Activated B cell treated with CpG ODN at 0.5 μM for 24 hours (primary cell): ENCODE measurements at places on chromosomes 6 and 20.

DNA sequence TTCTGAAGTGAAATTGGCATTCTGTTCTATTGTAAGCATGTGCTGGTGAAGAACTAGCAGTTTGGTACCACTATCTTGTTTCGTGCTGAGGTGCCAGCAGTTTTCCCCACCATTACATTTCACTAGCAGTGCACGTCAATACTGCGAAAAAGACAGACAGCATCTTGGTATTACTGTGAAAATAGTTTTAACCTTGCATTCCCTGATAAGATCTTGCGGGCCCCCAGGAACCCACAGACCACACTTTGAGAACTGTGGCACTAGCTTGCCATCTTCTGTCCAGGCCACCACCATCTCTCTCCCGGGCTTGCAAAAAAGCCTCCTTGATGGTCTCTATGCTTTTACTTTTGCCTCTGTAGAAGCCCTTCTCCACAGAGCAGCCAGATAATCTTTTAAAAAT lies 185.7 kb downstream of the BACH2 start:
- DNase-seq: no peak

DNA sequence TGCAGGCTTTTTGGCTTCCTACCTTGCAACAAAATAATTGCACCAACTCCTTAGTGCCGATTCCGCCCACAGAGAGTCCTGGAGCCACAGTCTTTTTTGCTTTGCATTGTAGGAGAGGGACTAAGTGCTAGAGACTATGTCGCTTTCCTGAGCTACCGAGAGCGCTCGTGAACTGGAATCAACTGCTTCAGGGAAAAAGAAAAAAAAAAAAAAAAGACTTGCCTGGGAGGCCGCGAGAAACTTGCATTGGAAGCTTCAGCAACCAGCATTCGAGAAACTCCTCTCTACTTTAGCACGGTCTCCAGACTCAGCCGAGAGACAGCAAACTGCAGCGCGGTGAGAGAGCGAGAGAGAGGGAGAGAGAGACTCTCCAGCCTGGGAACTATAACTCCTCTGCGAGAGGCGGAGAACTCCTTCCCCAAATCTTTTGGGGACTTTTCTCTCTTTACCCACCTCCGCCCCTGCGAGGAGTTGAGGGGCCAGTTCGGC lies 420 bp downstream of the SOX4 start:
- no peak for DNase-seq

GRCh38 chr20:3595541-3595940 lies 67.7 kb downstream of the GFRA4 start:
- no peak for DNase-seq

DNA sequence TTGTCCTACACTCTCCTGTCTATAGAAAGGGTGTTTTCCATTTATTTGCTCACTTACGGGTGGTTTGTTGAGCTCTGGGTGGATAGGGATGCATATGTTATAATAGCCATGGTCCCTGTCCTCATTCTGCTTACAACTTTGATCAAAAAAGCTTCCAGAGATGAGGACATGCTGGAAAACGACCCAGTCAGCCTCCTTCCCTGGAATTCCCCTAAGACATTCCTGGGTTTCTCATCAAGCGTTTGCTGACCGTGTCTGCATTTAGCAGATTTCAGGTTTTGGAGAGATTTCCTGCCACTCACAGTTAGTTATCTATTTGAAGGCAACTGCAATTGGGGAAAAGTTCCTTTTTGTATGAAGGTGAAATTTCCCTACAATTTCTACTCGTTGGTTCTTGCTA lies 152.8 kb upstream of the AFDN start:
- DNase-seq: no peak

DNA sequence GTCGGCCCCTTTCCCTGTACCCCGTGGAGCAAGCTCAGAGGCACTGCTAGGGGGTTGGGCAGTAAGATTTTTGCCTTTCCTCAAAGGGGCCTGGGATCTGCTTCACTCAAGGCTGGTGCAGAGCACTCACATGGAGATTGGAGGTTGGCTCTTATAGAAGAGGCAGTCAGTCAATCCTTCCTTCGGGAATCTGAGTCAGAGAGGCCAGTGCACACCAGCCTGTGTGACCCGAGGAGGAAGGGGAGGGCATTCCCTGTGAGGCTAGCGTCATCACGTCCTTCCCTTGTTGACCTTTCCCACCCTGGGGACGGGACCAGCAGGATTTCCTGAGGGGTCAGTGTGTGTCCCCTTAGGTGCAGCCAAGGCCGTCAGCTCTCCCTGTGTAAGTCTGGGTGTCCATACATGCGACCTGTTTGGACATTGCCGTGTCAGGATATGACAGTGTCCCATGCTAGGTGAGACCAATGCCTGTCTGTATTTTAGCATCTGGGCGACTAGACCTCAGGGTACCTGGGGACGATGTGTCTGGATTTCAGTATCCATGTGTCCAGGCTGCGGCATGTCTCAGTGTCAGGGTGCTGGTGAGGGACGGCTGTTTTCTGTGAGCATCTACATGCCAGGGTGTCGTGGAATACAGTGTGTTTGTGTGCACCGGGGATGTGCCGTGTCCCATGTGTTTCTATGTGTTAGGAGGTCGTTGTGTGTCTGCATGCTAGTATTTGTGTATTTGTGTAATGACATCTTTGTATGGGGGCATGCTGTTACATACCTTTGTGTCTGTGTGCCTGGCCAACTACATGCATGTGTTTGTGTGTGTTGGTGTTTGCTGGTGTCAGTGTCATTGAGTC lies 2.8 kb upstream of the ZNF512B start:
- peak; percentile 12 for DNase-seq

DNA sequence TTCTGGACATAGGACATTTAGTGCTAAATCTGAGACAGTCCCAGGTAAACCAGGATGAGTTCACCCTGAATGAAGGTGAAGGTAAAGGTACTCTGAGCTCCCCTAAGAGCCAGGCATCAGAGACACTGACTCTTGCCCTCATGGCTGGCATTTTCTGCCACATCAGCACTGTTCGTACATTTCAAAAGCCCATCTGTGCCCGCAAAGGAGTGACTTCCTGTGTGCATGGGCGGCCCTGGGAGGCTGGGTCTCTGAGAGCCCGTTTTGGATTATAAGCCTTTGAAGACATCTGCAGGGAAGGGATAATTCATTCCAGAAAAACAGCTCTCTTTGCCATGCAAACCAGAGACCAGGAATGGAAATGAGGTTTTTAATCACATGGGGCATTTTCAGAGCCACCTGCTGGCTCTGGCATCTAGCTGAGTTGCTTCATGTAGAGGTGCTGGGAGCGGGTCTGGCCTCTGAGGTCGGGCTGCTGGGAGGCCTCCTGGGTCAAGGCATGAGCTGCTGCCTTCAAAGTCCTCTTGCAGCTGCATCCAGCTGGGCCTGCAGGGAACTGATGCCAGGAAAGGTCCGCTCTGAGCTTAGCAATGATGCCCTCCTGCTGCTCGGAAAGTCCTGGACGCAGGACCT lies 348.3 kb downstream of the DHX35 start:
- no peak for DNase-seq

- no peak for DNase-seq
These were observed 149.7 kb downstream of the PRL start for GRCh38 chr6:22146931-22147701.

DNA sequence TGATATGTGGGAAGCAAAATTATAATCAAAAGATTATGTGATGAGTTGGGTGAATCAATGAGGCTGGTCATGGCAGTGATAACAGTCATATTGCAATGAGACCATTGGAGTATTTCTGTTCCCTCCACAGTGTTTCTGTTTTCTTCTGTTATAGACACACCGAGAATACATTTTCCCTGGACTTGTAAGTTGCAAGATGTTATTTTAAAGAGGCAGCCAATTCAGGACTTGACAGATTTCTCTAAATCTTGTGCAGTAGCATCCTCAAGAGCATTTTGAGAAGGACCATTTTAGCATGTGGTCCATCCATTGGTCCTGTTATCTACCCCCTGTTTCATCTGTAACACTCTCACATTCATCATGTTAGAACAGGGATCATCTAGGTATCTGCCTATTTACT lies 55.6 kb downstream of the NKAIN2 start:
- no peak for DNase-seq

GRCh38 chr6:91097364-91097763 lies 510.5 kb upstream of the MAP3K7 start:
- no peak for DNase-seq

DNA sequence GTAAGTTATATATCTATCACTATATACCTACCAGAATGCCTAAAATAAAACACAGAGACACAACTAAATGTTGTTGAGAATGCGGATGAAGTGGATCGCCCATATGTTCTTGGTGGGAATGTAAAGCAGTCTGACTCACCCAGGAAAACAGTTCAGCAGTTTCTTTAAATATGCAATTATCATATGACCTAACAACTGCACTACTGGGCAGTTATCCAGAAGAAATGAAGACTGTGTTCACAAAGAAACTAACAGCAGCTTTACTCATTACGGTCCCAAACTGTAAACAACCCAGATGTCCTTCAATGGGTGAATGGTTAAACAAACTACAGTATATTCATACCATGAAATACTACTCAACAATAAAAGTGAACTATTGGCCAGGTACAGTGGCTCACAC lies 14.3 kb upstream of the ZC3H12D start:
- DNase-seq: no peak

DNA sequence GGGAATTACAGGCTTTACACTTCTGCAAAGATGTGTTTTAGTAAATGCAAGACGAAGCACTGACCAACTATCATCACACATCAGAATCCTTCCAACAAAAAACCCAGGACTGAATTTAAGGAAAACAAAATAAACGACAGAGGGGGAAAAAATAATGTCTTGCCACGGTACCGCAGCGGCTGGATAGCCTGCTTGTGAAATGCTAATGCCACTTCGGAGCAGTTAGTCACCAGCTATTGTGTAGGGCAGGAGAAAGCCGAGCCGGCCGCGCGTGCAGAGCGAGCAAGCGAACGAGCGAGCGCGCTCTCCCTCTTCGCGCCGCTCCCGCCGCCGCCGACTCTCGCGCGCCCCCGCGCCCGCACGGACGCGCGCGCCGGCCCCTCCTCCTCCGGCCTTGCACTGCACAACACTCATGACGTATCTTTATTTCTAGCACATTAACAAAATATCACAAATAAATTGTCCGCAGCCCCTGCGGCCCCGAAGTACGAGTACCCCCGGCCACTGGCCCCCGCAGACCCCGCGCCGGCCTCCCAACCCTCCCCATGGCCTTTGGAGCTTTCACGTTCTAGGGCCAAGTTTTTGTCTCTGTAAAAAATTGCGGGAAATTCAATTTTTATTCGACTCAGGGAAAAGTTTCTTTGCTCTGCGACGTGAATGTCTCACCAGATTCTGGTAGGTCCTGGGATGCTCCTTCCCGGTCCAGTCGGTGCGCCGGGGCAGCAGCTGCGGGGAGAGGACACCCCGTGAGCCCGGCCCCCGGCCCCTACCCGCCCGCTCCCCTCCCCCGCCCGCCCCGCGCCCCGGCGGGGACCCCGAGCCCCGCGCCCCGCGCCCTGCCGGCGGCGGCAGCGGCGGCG lies 1.0 kb downstream of the PHIP start:
- DNase-seq: peak; percentile 93

GRCh38 chr20:21808863-21809664 lies 103.6 kb downstream of the PAX1 start:
- DNase-seq: peak; percentile 20

- no peak for DNase-seq
These were observed 21.5 kb downstream of the OLIG3 start for GRCh38 chr6:137472641-137473137.

- no peak for DNase-seq
These were observed 39.0 kb upstream of the HBS1L start for GRCh38 chr6:135093578-135093977.

DNA sequence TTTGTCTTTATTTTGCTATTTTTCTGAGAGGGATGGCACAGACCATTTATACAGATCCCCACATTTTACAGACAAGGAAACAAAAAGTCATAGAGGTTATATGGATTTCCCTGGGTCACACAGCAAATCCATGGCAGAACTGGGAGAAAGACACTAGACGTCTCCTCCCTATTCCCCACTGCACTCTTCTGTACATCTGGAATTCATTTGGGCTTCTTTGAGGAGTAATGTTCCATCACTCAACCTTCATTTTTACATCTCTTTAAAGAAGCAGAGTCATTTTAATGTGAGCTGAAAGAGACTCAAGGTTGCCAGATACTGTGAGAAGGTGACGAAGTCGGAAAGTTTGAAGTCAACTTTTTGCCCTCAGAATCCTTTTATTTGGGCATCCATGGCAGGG lies 207.3 kb downstream of the OTOR start:
- DNase-seq: no peak
